Activated CD8-positive, alpha-beta T cell treated with anti-CD3 and anti-CD28 coated beads for 36 hours (primary cell): ENCODE measurements at places on chromosomes 12 and 14.

GRCh38 chr14:104708606-104709268 lies 15.3 kb upstream of the ADSS1 start:
- peak; percentile 85 for DNase-seq

- no peak for DNase-seq
Measured at GRCh38 chr14:103099081-103099732, 4.7 kb downstream of the EXOC3L4 start.

DNA sequence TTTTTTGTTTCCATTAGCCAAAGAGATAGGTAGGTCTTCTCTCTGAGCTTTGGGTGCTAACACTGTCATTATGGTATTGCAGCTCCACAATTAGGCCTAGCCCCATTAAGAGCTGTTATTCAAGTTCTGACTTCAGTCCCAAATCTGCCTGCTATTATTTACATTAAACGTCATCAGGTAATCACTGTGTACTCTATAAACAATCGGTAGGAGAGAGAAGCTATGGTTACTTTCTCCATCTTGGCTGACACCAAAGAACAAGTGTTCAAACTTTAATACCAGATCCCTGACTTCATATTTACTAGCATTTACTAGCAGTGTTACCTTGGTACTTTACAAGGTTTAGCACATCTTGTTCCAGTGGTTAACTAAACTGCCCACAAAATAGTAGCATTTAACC lies 305.1 kb upstream of the GARIN2 start:
- no peak for DNase-seq

GRCh38 chr12:104866291-104866690 lies 91.8 kb downstream of the SLC41A2 start:
- DNase-seq = no peak

DNA sequence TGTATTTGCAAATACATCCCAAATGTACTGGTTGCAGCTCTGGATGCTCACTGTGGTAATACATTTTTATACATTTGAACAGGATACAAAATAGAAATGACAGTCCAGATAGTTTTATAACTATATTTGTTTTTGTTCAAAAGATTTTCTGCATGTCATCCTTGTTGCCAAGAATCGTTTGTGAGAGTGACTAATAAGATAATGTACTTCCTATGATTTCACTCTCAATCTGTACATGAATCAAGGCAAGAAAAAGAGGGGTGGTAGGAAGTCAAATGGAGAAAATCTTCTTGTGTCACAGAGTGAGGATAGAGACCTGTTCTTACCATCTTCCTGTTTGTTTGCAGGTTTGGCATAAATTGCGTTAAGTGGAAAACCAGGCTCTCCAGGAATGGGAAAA lies 13.9 kb downstream of the ARPC3 start:
- DNase-seq = no peak

DNA sequence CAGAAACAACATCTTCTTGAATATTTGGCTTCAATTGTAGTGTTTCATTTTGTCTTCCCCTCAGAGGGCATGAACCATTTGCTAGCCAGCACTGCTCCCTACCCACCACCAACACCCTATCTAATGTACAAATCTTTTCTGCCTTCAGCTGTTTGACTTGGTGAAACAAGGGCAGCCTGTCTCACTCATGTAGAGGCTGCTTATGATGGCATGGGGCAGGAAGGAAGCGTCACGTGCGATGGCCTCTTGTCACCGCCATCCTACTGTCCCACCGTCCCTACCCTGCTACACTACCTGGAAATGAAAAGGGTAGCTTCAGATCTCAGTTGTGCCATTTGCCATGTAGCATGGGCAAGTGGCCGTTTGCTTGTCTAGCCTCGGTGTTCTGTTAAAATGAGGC lies 29.9 kb upstream of the LRTM2 start:
- DNase-seq = no peak

- peak; percentile 39 for DNase-seq
Measured at GRCh38 chr12:3342051-3342450, 149.0 kb upstream of the PRMT8 start.

GRCh38 chr12:39319180-39319579 lies 123.7 kb downstream of the KIF21A start:
- DNase-seq = no peak

GRCh38 chr12:45435945-45436710 lies 220.2 kb downstream of the ANO6 start:
- no peak for DNase-seq

- peak; percentile 53 for DNase-seq
Measured at GRCh38 chr12:68157380-68157779, 2.2 kb downstream of the IFNG start.

DNA sequence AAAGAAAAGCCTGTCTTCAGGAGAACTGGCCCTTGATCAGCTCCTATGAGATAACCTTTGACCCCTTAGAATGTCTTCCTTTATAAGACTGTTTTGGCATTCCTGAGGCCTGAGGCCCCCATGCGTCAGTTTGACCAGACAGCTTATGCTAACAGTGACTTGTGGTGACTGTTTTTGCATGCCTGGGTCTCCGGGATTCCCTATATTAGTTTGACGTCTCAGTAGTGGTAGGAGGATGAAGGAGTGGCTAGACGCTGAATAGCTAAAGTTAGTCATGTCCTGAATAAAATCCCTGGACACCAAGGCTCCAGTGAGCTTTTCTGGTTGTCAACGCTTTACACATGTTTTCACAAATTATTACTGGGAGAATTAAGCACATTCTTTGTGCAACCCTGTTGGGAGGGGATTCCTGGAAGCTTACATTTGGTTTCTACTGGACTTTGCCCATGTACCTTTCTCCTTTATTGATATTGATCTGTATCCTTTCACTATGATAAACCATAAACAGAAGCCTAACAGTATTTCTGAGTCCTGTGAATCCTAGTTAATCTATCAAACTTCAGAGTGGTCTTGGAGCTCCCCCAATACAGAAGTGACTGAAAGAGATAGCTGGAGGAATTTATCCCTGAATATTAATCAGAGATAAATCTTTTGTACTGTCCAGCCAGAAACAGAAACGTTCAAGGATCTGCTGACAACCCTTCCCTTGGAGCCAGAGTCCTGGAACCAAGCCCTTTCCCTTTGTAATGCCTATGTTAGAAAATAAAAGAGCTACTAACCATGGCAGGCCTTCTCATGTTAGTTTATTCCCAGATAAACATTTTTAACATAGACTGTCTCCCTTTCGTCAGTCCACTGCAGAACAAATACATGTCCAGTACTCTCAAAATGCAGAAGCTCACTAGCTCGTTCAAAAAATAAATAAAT lies 479.2 kb downstream of the RPS29 start:
- DNase-seq = no peak

DNA sequence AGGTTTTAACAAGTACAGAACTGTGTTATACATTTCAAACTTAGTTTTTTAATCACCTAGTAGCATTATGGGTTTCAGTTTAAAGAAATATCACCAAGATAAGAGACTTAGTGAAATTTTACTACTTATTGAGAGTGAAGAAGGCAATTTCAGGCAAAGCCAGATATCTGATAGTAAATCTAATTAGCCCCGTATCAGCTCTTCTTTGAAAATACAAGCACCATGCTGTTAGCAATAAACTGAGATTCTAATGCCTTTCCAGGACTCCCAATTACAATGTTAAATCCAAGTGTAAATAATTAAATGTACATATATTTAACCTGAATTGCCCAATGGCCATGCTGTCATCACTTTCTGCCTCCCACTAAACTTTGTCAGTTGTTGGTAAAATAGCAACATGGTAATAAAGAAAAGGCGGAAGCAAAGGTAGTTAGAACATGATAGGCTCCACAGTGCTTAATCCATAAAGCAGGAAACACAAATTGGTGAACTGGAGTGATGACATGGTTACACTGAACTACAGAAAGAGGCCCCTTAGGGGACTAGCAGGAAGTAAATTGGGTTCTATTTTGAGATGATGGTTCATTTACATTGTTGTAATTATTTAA lies 646.1 kb downstream of the C12orf50 start:
- no peak for DNase-seq

DNA sequence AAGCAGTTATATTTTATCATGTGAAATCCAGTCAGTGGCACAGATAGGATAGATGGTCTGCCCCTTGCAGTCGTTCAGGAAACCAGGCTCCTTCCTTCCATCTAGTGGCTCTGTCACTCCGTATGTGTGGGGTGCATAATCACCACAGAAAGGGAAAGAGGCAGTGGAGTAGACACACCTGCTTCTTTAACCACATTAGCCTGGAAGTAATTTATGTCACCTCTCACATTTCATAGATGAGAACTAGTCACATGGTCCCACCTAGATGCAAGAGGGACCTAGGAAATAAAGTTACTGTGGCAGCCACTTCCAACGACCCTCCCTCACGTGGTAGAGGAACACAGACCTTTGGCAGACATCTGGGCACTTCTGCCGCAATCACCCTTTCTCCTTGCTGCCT lies 14.2 kb upstream of the RNU6-8 start:
- peak; percentile 16 for DNase-seq

GRCh38 chr14:55341781-55342180 lies 69.8 kb downstream of the ATG14 start:
- DNase-seq = no peak

GRCh38 chr12:24724814-24725213 lies 224.1 kb downstream of the BCAT1 start:
- peak; percentile 45 for DNase-seq

DNA sequence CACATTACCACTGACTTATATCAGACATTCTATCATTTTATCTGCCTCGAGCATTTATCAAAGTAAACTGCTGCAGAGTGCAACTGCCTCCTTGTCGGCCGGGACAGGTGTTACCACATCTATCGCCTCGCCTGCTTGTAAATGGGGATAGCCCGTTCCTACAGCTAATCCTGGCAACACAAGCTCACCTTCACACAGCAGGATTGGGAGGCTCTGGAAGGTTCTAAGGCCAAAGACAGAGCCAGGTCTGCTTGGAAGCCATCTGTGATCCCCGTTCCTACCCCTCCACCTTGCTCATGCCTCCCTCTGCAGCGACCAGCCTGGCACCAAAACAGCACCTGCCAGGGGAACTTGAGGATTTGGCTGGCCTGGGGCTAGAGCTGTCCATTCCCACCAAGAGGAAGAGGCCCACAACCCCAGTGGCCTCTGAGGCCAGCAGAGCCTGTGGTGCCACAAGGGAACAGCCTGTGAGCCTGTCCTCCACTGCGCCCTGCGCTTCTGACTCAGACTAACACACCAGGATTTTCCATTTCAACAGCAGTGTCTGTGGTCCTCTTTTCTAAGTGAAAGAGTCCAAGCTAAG lies 114.8 kb upstream of the DIO3 start:
- DNase-seq = no peak

GRCh38 chr12:55612646-55613045 lies 24.0 kb upstream of the OR10P1 start:
- no peak for DNase-seq

DNA sequence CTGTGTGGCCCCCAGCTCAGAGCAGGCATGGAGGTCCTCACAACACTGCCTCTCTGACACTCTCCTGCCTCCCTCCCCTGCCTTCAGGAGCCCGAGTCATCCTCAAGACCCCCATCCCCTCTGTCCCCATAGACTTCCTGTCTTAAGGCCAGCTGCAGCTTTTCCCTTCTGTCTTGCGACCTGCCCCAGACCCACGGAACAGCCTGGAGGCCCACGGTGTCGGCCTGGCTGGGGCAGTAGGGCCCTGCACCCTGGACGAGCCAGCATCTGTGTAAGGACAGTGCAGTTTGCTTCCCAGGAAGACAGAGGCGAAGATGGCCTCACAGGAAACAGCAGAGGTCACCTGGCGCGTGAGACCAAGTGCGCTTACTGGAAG lies 9.7 kb downstream of the TEDC1 start:
- DNase-seq = no peak

DNA sequence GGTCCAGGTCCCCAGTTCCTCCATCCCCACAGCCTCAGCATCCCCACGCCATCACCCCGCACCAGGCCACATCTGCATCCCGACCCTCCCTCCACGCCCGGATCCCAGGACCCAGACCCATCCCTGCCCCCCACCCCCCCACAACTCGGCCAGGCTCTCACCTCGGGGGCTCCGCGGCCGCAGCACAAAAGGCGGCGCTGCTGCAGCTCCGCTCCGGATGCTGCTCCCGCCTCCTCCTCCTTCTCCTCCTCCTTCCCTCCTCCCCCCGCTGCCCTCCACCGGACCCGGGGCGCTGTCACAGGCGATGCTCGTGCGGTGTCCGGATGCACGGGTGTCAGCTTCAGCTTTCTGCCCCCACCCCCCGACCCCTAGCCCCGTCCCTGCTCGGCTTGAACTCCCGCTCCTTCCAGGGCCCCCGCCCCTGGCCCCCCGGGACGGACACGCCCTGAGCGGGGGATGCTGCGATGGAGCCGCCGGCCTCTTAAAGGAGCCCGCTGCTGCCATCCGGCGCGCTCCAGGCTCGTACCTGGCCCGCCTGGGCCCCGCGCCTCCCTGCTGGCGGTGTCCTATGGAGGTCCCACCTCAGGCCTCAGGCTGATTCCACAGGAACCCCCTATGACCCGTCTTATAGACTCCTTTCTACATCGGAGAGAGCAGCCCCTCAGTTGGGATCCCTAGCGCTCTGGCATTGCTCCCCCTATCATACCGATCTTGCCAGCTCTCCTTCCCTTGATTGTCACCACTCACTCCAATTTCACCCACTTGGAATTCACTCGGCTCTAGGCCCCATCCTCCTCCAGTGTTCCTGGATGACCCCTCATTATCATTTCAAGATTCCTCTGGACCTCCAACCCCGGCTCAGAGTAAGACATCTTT lies at the start of gene MAP3K12:
Gene MAP3K12 (minus strand): TSS at position 193 of the 876 bp plus-strand sequence. CDS start 12,067 bp downstream, outside the sequence.
- DNase-seq = peak; percentile 76

DNA sequence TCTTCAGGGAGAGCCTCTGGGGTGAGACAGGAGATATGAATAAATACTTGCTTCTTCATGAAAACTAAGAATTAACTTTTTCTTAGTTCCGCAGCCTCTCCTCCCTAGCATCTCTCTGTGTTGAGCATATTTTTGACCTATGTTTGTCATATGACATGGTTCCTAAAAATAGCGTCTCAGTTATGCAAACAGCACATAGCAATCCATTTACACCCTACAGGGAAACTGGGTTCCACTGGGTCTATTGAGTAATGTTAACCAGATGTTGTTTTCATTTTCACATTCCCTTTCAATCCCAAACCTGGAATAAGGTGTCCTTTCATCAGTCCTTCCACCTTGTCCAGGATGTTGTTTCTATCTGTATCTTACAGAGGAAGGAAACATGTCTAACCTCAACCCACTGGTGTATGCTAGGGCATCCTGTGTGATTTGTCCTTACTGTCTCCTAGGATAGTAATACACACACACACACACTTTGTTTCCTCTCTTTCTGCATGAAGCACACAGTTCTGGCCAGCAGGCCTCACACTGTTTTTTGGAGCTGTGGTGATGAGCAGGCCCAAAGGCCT lies 1543.5 kb downstream of the AACS start:
- no peak for DNase-seq

GRCh38 chr12:3596703-3597415 lies 105.9 kb downstream of the PRMT8 start:
- DNase-seq = no peak

DNA sequence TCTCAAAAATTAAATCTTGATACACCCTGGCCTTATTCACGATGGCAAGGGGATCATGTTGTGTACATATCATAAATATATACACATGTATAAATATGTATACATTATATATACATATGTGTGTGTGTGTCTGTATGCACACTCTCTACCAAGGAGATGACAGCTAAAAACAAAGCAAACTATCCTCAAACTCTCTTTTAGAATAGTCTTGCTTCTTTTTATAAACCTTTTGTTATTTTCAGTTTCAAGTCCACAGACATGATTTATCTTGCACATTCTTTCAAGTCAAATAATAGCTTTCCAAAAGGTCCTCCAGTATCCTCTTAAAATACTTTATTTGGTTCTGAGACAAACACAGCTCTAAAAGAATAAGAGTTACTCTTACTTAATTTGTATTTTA lies 8.4 kb downstream of the ANO6 start:
- DNase-seq = no peak

- no peak for DNase-seq
Measured at GRCh38 chr12:65668981-65669695, 155.1 kb upstream of the HMGA2 start.

GRCh38 chr14:30295980-30296379 lies 263.0 kb upstream of the G2E3 start:
- no peak for DNase-seq
